ENCODE measurements at places on chromosomes 5 and 9.

GRCh38 chr9:85960688-85961093 is 19.7 kb downstream of the NAA35 start:
- peak; percentile 51 for DNase-seq

GRCh38 chr9:115034801-115035200 is 83.2 kb downstream of the TNC start:
- no peak for DNase-seq

DNA sequence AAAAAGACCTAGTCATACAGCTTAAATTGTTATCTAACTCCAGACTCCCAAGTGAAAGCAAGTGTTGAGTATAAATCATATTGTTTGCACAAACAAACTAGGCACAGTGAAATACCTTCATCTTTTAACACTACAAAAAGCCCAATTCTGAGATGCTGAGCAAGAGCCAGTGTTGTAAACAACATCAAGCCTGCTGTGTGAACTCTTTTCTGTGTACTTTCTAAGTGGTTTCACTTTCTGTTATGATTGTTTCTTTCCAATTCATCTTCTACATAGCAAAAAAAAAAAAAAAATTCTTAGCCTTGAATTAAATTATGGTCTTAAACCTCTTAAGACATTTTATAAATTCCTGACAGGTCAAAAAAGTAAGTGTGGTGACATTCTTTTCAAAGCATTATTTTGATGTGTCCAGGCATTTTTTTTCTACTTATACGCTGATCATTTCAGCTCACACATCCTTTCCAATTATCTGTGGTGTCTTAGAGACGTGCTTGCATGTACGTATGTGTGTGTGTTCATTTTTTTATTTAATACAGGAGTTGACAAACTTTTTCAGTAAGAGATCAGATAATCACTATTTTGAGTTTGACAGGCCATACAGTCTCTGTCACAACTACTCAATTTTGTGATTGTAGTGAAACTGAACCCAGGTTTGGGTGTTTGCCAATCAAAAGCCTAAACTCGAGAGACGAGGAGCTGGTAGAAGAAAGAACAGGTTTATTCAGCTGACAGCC is 556.1 kb downstream of the CDH9 start:
- no peak for DNase-seq

DNA sequence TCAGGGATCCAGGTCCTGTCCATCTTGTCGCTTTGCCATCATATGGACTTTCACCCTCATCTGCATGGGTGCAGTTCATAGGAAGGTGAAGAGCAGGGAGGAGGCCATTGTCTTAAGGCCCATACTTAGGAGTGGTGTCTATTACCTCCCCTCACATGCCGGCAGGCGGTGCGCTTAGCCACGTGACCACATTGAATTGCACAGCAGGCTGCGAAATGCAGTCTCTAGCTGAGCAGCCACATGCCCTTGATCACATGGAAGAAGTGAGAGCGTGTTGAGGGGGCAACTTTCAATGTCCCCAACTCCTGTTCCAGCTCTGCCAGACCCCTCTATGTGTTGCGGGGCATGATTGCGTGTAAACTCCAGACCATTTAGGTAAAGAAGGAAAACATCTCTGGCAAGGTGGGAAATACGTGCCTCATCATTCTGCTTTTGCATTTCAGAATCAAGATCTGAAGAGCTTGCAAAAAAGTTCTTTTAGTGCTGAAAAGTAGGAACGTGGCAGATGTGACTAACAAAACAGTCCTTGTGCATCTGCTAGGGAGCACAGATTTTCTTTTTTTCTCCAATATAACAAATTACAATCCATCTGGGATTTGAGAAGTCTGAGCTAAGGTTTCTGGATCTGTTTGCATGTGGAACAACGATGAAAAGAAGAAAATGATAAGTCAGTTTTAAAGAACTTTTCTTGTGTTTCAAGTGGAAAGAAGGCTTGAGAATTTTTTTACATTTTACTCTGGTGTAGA is 34.4 kb downstream of the ROPN1L start:
- no peak for DNase-seq

- peak; percentile 88 for DNase-seq
These were observed 8.7 kb downstream of the ASS1 start for GRCh38 chr9:130453487-130453886.

DNA sequence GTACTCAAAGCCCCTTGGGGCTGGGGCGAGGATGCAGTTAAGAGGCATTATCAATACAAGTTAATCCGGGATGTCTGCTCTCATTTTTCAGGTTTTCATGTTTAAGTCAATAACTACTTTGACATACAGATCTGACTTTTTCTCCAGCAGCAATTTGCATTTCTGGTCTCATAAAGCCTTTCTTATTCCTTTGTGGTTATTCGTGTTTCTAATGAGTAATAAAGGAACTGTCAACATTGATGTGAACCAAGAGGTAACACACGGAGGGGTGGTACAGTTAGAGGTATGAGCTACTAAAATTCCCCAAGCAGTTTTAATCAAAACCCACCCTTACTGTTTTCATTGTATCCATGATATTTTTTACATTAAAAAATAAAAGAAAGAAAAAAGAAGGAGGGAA is 138.0 kb upstream of the NFIB start:
- DNase-seq: no peak

GRCh38 chr9:91885746-91886413 is 64.1 kb downstream of the ROR2 start:
- no peak for DNase-seq

GRCh38 chr5:132748522-132749000 is 1.3 kb downstream of the CCNI2 start:
- no peak for DNase-seq

DNA sequence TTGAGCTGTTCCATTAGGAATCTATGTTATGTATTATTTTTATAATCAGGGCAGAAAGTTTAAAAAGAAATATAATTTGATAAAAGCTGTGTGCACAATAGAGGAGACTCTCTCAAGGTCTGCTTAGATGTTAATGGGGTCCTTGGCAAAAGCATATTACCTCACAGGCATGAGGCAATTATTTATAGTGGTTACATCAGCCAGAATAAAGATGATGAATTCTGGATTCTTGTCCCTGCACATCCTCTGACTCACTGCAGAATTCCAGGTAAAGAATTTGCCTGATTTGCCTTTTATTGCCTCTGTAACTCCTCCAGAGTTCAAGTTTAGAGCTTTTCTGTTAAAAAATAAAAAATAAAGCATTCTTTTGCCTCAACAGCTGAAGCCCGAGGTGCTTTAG is 253.6 kb downstream of the MAST4 start:
- DNase-seq: no peak

- no peak for DNase-seq
These were observed 61.2 kb upstream of the ZFR start for GRCh38 chr5:32505756-32506155.

DNA sequence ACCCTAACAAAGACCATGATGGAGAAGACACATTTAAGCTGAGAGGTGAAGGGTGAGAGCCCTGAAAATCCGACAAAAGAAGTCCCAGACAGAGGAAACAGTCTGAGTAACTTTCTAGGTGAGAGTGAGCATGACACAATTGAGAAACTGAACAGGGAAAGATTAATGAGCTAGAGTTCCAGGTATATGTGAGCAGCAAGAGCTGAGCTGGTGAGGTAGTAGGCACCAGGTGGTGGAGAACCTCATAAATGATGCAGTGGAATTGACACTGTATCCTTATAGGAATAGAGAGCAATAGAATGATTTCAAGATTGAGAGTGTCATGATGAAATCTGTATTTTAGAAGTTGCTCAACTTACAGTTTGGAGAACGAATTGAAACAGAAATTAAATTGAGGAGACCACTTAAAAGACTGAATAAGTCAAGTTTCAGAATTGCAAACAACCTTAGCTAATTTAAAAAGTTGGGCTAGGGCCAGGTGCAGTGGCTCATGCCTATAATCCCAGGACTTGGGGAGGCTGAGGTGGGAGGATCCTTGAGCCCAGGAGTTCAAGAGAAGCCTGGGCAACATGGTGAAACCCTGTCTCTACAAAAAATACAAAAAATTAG is 89.8 kb downstream of the NREP start:
- no peak for DNase-seq

GRCh38 chr5:55903121-55903701 is 52.1 kb downstream of the IL31RA start:
- no peak for DNase-seq

- DNase-seq: no peak
These were observed 544 bp downstream of the FNBP1 start for GRCh38 chr9:130042406-130042884.

DNA sequence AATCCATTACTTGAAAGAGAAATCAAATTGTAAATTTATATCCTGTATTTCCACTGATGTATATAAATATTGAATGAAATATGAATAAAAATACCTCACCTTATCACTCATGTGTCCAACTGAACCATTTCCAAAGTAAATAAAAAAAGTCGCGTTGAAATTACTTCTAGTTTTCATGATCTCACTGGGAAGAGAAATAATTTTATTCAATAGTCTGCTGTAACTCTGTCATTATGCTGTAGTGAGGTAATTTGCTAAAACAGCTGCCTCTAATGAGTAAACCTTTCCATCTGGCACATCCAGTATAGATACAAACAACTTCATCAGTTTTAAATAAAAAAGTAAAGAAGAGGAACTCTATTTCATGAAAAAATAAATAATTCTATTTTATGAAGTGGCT is 611.5 kb downstream of the ZNF608 start:
- DNase-seq: peak; percentile 38

GRCh38 chr9:134838651-134839454 is 41.8 kb upstream of the FCN2 start:
- no peak for DNase-seq

- DNase-seq: no peak
These were observed 372.4 kb downstream of the MAT2B start for GRCh38 chr5:163877865-163878264.

DNA sequence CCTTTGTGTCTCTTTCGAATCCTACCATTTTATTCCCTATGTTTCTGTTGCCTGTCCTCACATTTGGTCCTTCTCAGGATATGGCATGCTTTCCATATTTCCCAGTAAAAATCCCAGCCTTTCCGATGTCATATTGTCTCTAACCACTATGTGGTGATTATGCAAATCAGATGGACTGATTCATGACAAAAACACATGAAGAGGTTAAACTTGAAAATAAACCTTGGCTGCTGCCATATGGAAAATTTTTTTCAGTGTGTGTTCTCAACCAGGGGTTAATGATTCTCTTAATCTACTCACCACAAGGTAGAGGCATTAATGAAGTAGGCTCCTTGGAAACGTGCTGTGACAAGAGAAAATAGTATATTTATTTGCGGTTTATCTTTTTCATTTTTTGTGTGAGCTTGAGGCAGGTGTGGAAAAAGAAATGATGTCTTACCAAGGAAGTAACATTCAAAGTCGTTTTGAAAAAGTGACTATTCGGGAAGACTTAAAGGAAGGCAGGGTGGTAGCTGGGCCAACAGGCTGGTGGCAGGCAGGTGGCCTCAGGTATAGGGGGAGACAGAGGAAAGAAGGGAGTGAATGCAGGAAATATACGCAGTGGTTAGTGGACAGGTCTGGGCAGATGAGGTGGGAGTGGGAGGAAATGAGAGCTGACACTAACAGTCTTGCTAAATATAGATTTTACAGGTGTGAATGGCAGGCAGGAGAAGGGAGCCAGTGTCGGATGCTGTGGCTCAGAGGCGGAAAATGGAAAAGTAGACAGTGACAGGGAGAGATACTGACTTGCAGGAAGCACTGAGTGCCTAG is 46.2 kb downstream of the DMRT2 start:
- no peak for DNase-seq

DNA sequence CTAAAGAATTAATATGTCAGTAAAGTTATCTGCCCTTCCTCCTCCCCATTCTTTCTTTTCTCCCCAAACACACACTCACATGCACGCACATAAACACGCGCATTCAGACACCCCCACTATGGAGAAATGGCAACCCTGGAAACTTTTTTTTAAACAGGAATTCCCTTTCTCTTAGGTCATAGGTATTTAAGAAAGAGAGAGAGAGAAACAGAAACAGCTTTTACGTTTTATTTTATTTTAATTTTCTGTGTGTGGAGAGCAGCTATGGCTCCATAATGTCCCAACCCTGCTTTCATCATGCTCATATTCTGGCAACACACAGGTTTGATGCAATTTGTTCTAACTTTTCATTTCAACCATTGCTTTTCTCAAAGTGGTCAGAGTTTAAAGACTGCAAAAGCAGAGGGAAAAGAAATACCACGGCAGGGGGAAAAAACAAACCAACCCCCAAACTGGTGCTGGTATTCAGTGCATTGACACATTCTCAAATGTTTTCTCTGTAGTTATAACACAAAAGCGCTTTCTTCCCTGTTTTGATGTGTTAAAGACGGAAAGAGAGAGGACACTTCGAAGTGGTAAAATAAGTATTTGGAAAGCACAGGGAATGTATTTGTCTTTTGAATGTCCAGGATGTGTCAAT is 126.0 kb upstream of the TMEM161B start:
- DNase-seq: no peak

GRCh38 chr5:56951126-56951945 is 587 bp downstream of the MIER3 start:
- DNase-seq: no peak

- no peak for DNase-seq
These were observed 170.5 kb downstream of the DMRTA1 start for GRCh38 chr9:22617156-22617555.

GRCh38 chr9:137194909-137195308 is 5.6 kb downstream of the TPRN start:
- DNase-seq: peak; percentile 73

DNA sequence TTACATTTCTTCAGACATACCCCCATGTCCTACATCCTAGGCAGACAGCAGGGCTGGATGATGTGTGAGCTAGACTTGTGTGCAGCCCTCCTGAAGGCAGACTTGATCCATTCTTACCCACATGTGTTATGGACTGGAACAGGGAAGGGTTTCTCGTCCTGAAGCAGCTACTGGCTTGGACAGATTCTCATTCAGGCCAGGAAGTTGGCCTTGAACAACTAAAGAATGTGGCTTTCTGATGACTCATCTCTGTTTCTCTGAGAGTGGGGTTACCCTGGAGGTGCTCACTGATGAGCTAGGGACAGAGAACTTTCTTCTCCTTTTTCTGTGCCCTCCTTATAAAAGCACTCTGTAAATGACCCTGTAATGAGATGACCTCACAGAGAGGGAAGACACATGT is 246.5 kb downstream of the PCSK5 start:
- no peak for DNase-seq

DNA sequence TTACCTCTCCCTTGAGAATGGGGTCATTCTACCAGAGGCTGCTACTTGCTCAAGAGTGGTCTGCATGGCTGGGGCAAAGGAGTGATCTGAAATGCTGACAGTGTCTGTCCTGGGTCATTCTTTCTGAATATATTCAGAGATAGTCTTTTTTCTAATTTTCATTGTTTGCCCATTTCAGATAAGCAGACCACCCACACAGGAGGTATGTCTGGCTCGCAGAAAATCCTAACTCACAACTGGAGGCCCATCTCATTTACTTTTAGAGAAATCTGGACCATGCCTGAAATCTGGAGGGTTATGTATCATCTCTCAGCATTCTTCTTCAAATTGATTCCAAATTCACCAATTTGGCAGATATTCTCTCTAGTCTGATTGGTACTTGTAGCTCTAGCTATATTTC is 227.6 kb downstream of the SEC61B start:
- DNase-seq: no peak

DNA sequence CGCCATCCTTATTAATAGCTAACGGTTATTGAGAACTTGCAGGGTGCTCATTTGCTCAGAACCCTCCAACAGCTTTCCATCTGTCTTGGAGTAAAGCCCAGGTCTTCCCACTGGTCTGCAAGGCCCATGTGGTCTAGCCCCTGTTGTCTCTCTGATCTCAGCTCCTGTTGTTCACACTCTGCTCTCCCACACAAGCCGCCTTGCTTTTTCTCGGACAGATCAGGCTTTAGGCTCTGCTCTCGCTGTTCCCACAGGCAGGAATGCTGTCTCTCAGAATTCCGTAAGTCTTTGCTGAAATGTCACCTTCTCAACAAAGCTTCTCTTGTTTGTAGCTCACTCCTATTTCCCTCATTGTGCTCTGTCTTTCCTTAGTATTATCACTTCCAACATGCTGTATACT is 34.3 kb downstream of the GPR107 start:
- DNase-seq: no peak
